NCI-H345 (cell line): ENCODE measurements at places on chromosomes 12 and 14.

DNA sequence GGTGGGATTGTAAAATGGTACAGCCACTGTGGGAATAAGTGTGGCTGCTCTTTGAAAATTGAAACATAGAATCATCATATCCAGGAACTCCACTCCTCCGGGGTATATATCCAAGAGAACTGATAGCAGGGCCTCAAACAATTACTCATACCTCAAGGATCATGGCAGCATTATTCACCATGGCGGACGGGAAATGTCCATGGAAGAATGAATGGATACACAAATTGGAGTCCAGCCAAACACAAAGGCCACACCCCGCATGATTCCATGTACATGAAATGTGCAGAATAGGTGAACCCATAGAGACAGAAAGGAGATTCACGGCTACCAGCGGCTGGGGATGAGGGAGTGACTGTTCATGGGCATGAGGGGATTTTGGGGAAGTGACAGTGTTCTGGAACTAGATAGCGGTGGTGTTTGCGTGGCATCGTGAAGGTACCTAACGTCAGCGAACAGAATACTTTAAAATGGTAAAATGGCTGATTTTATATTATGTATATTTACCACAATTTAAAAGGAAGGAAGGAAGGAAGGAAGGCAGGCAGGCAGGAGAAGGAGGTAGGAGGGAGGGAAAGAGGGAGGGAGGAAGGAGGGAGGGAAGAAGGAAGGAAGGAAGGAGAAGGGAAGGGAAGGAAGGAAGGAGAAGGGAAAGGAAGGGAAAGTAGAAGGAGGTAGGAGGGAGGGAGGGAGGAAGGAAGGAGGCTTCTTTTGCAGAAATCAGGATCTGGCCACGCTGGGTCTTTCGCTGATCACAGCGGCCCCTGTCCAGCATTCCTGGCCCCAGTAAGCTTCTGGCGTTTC lies 14.1 kb upstream of the NCOR2 start:
- DNase-seq: no peak

DNA sequence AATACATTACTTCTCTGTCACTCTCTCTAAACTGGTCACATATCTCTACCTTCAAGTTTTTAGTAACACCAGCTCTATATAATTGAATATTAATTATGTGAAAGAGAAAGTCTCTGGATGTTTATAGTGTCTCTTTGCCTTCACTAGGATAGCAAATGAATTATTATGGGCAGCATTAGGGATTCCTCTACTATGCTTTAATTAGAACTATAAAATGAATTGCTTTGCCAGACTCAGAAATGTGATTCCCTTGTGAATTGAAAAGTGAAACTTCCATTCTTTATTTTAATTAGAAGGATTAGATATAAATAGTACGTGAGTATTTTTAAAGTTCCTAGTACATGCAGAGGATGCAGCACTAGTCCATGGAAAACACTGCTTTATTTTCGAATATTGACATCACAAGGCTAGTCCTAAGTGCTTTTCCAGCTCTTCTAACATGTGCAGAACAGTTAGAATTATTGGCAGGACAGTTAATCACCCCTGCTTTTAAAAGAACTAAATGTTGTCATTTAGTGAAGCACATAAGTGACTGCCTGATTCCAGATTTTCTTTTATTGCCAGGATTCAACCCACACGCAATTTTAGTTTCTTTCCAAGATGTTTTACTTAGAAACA lies 23.0 kb upstream of the REP15 start:
- DNase-seq: no peak

DNA sequence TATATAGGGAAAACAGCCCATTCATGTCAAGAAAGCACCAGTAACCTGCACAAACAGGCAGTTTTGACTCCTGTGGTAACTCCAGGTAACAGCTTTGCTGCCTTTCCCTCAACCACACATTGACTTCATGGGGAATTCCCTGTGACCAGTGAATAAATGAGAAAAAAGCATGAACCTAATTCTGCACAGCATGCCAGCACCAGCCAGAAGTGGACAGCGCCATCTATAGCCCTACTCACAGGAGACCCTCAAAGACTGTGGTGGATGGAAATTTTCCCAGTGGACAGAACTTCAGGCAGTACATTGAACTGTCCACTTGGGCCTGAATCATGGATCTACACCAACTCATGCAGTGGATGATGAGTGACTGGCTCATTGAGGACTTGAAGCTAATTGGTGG lies 152.1 kb downstream of the SLC8A3 start:
- no peak for DNase-seq

DNA sequence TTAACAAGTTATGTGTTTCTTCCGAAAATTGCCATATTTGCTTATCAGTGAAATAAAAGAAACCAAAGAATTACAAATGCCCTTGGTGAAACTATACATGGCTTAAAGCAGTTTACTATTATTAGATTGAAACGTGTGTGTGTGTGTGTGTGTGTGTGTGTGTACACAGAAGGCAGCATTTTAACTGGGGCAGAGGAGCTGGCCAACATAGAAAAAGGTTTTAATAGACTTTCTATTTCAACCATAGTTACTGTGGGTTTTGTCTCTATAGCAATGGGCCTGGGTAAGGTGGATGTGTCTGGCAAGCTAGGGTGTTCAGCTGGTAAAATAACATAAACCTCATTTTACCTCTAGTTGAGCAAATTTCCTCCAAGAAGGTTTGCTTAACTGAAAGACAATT lies 6.5 kb downstream of the PRICKLE1 start:
- no peak for DNase-seq

GRCh38 chr12:89210277-89210676 lies 142.0 kb downstream of the DUSP6 start:
- DNase-seq: no peak

GRCh38 chr12:24212496-24212895 lies 263.0 kb upstream of the SOX5 start:
- no peak for DNase-seq

- DNase-seq: no peak
Observed at GRCh38 chr14:93156693-93157369, 27.9 kb downstream of the MOAP1 start.

- DNase-seq: no peak
Observed at GRCh38 chr12:29428633-29429032, 47.7 kb upstream of the ERGIC2 start.

DNA sequence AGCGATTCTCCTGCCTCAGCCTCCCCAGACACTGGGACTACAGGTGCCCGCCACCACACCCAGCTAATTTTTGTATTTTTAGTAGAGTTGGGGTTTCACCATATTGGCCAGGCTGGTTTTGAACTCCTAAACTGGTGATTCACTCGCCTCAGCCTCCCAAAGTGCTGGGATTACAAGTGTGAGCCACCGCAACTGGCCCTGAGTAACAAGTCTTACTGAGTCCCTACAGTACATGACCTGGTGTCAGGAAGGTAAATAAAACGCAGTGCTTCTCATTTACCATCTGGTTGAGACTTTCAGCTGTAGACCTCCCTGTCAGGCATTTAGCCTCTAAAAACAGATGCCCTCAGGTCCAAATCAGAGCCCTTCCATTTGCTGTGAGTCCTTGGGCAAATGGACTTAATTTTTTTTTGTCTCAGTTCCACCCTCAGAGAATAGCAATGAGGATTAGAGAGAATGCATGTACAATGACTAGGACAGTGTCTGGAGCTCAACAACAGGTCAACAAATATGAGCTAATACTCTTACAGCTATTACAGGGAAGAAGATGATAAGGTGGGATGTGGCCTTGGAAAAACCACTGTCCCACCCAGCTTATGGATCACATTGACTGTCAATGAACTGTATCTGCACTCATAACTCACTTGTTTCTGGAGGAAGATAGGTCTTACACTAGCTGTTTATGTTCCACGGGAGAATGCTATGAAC lies 70.5 kb downstream of the PHLDA1 start:
- DNase-seq: no peak

GRCh38 chr12:95182868-95183415 lies 34.3 kb downstream of the FGD6 start:
- no peak for DNase-seq

GRCh38 chr12:71164568-71165197 lies 6.9 kb upstream of the TSPAN8 start:
- no peak for DNase-seq

DNA sequence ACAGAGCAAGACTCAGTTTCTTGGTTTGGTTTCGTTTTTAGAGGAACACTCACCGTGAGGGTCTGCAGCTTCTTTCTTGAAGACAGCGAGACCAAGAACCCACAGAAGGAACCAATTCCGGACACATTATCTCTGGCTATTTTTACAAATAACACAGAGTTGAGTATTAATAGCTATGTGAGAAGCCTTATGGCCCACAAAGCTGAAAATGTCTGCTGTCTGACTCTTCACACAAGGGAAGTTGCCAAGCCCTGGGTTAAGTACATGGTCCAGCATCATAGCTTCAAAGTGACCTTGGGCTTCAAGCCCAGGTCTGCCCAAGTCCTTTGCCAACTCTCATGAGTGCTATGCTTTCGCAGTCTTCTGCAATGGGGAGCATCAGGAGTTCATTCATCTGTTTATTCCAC lies 2.6 kb upstream of the LGMN start:
- DNase-seq: no peak

DNA sequence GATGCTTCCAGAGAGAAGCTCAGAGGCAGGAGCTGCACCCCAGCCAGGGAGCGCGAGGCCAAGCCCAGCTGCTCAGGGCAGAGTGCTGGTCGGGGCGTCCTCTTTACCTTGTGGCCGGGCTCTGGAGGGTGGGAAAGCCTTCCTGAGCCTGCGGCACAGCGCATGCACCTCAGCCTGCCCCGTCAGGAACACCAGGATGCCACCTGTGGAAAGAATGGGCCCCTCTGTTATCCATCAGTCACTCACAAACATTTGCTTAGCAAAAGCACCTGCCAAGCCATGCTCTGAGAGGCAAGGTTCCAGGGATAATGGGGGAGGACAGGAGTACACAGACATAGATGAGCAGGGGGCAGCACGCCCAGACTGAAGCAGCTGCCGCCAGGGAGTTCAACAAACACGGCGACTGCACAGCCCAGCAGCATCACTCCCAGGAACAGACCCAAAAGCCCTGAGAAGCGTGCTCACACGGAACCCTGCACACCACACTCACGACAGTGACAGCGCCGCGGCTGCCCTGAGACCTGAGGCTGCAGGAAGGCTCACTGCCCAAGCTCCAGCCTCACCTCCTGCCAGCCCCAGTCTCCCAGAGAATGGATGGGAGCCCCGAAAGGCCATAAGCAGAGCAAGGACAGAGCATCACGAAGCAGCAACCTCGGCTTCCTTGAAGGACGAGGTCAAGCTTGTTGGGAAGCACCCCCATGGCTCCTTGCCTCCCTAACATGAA lies 21.8 kb downstream of the DHX37 start:
- no peak for DNase-seq

DNA sequence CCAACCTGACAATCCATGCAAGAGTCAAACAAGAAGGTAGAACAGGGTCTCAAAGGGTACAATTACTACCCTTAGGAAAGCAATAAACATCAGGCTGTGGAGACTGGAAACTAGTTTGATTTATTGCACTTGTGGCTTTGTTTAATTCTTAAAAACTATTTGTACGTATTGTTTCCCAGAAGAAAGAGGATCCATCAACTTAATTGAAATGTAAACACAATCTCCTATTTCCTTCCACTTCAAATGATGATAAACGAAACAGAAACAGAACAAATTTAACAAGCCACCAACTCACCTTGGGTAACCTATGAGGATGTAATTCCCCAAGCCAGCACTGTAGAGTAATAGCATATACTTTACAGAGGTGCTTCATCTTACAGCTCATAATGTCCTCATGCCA lies 8.0 kb downstream of the STXBP6 start:
- peak; percentile 74 for DNase-seq

DNA sequence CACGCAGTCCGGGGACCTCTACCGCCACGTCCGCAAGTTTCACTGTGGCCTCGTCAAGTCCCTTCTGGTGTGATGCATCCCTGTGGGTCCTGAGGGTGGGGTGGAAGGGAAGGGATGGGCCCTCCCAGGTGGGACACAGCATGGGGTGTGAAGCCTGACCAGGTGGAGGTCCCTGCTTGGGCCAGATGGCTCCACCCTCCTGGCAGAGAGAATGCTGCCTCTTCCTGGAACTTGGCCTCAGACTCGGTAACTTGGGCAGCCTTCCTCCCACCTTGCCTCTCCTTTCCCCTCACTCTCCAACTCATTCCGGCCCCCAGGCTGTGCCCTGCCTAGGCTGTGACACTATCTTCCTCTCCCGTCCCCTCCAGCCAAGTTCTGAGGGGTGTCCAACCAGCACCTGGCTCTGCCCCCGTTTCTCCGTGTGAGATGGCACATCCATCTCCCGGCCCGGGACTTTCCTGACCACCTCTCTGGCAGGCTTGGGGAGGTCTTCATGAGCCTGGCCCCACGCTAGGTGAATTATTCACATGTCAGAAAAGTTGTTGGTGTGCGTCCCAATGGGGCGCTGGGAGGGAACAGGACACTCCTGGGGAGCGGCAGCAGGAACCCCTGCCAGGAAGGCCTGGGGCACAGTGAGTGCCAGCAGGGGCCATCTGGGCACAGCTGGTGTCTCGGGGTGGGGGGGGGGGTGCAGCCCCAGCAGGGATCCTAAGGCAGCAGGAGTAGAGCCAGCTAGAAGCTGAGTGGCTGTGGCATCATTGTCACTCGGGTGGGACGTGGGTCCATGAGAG lies 1.7 kb downstream of the ZBTB42 start:
- DNase-seq: peak; percentile 18

DNA sequence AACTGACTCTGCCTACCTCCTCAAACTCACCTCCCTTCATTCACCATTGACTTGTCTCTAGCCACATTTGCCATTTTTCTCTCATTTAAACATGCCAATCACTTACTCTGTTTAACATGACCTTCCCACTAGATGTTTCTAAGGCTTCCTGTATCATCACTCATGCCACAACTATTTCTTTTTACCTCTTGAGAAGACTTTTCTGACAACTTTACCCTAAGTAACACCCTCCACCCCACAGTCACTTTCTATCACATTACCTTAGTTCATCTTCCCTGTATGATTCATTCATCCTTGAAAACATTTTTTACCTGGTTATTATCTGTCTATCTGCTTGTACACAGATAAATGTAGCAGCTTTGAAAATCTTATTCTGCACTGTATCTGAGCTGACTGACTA lies 19.4 kb downstream of the PLCZ1 start:
- DNase-seq: no peak

- no peak for DNase-seq
Observed at GRCh38 chr12:131362291-131363211, 348.3 kb upstream of the SFSWAP start.

DNA sequence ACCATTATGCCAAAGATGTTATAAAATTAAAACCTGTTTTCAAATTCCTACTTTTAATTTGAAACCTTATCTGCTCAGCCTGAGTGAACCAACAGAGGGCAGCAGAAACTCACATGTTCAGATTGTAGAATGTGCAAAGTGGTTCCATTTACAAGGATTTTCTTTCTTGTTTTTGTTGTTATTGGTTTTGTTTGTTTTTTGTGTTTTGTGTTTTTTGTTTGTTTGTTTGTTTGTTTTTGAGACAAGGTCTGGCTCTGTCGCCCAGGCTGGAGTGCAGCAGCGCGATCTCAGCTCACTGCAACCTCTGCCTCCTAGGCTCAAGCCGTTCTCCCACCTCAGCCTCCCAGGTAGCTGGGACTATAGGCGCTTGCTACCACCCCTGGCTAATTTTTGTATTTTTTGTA lies 22.8 kb upstream of the GARIN2 start:
- peak; percentile 8 for DNase-seq

GRCh38 chr12:79442396-79442795 lies 248.4 kb downstream of the PAWR start:
- no peak for DNase-seq
